ENCODE measurements at places on chromosomes 2 and 18. TPM values are rescaled to one million over a fixed set of nuclear protein-coding genes. Genes with fewer than 3 reads are reported as not detected.
A peak's percentile ranks its signal among the peaks of the same experiment; 100 is the strongest.

The CLEC4F gene
- total RNA-seq = not detected

The AUP1 gene
- total RNA-seq = 77.4 TPM

The SCN9A gene
- not detected for total RNA-seq

The CCDC178 gene
- total RNA-seq = not detected

The SNORC gene
- 1.1 TPM for total RNA-seq

The GPR39 gene
- total RNA-seq = not detected

GRCh38 chr2:30491225-30491624 is 44.2 kb downstream of the LCLAT1 start:
- DNase-seq = no peak

DNA sequence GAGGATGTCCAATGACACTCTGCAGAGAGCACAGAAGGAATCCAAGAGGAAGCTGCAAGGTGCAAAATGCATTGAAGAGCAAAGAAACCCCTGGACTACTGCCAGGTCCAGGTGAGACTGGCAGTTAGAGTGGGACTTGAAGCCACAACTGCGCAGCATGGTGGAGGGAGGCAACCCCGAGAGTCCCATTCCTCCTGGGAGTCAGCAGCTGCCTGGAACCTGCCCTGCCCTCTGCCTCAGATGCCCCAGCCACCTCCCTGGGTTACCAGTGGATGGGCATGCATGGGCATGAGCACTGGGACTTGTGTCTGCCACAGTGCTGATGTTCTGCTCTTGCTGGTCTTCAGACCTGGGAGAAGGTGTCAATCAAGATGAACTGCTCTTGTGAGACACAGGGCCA is 43.2 kb downstream of the ANKMY1 start:
- DNase-seq = no peak

DNA sequence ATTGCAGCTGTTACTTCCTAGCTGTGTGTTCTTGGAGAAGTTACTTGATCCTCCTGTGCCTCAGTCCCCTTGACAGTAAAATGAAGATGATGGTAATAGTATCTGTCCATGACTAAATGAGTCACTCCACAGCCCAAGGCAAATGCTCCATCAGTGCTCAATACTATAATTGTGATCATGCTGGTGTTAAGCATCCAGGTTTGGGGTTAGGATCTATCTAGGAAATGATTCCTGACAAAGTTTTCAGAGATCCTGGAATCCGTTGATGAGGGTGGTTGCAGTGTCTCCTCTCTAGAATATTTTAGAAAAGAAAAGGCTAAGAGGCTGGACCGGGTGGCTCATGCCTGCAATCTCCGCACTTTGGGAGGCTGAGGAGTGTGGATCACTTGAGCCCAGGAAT is 2.7 kb upstream of the PRELID3A start:
- no peak for DNase-seq

DNA sequence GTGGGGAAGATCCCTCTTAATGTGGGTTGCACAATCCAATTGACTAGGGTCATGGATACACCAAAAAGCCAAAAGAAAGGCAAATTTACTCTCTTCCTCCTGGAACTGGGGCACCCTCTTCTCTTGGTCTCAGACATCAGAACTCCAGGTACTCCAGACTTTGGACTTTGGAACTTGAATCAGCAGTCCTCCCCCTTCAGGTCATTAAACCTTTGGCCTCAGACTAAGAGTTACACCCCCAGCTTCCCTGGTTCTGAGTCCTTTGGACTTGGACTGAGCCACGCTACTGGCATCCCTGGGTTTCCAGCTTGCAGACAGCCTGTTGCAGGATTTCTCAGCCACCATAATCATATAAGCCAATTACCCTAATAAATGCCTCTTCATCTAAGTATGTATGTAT is 50.8 kb upstream of the KIF5C start:
- no peak for DNase-seq

- no peak for DNase-seq
Observed at GRCh38 chr2:99259465-99259864, 4.0 kb upstream of the LYG2 start.

GRCh38 chr2:216713691-216714336 is 18.5 kb upstream of the IGFBP5 start:
- DNase-seq = no peak

DNA sequence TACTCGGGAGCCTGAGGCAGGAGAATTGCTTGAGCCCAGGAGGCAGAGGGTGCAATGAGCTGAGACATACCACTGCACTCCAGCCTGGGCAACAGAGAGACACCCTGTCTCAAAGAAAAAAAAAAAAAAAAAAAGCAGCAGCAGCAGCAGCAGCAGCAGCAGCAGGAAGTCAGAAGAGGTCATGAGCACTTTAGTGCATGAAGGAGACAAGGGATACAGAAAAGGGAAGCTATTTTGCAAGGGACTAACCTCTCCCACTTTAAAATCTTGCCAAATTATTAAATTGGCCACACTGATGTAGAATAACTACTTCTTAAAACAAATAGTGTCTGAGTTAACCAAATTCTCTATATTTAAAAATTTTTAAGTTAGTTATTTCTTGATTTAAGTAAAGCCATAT is 113.4 kb upstream of the PDE1A start:
- DNase-seq = no peak

DNA sequence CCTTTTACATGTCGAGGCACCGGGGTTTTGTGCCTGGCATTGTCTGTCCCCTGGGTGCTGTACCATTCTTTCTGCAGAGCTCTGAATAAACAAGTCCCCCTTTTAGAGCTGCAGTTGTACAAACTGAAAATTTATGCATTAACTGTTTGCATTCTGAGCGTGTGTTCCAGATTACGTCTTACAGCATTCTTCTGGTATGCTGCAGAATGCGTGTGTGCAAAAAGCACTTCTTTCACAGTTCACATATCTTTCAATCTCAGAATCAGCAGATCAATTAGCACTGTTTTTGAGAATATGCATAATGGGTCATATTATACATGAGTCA is 27.5 kb downstream of the MEIS1 start:
- DNase-seq = no peak

- DNase-seq = no peak
Observed at GRCh38 chr18:59145055-59145454, 5.4 kb downstream of the SEC11C start.

DNA sequence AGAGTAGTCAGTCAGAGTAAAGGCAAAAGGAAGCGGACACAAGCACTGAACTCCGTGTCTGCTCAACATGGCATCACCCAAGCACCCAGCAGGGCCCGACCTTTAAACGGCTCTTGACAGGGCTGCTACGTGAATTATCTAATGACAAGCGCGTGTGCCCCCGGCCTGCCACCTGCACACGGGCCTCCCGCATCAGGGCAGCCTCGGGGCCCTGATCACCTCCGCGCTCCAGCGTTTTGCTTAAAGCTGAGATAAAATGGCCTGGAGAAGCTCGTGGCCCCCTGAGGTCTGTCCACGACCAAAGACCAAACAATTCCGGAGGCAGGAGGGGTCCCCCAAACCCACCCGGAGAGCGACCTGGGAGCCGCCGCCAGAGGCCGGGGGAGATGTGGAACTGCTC is 376 bp downstream of the NDUFA10 start:
- peak; percentile 10 for DNase-seq

DNA sequence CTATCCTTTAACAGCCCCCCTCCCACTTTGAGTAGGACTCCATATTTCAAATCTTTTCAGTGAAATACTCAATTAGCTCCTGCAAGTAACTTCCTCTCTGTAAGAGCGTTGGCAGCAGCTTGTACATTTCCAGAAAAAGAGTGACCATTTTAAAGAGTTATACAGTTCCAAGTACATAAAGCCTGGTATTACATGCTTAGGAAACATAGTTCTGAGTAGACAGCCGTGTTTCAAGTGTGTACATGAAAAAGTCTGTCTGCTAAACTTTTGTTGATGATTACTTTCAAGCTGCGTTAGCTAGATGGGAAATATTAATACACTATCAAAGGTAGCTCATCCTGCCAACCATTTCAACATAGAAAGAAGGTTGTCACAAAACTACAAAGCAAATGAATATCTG is 112.8 kb downstream of the ZNF521 start:
- DNase-seq = no peak

DNA sequence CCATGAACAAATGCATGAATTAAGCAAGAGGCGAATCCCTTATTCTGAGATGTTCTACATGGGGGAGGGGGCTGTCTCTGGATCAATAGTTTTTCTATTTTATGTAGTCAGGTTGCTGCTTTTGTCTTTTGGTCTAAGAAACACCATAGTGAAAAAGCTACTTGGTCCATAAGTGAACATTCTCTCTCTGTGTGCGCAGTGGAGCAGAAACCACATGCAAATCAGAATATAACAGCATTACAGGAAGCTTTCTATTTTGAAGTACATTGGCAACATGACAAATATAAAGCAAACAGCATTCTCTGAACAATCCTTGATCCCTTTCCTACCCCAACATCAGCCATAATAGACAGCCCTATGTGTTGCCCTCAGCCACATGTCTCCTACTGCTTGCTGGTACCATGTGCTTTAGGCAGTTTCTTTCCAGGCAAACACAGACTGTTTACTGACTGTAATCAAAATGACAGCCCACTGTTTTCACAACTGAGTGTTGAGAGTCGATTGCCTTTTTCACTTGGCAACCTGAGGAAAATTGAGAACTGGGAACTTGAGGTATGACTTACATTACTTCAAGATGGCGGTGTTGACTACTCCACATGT is 10.6 kb downstream of the SCN3A start:
- DNase-seq = no peak

- no peak for DNase-seq
Observed at GRCh38 chr18:47628240-47628781, 302.1 kb downstream of the SMAD2 start.

DNA sequence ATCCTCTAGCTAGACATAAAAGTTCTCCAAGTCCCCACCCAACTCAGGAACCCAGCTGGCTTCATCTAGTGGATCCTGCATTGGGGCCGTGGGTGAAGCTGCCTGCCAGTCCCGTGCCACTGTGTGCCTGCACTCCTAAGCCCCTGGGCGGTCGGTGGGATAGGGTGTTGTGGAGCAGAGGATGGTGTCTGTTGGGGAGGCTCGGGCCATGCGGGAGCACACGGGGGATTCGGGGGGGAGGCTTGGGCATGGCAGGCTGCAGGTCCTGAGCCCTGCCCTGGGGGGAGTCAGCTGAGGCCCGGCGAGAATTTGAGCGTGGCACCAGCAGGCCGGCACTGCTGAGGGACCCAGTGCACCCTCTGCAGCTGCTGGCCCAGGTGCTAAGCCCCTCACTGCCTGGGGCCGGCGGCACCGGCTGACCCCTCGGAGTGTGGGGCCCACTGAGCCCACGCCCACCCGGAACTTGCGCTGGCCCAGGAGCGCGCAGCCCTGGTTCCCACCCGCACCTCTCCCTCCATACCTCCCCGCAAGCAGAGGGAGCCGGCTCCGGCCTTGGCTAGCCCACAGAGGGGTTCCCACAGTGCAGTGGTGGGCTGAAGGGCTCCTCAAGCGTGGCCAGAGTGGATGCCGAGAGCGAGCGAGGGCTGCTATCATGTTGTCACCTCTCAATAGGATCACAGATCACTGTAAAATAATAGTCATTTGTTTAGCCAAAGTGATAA is 86.4 kb downstream of the ARL6IP6 start:
- DNase-seq = no peak

- no peak for DNase-seq
Observed at GRCh38 chr18:58135183-58135641, 91.2 kb downstream of the NEDD4L start.

DNA sequence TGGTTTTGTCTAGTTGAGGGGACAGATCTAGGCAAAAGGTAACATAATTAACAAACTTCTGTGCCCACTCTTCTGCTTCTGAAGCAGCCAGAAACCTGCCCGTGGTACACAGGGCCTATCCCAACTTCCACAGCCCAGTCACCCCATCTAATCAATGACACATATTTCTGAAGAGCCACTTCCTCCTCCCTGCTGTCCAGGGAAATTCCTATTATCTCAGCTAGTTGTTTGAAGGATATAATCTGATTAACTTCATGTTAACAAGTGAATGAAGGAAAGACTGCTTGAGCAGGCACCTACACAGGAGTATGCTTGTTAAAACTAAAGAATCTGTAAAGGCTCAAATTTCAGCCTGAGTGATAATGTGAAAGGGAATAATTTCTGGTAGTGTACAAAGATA is 61.4 kb downstream of the CCDC148 start:
- no peak for DNase-seq

DNA sequence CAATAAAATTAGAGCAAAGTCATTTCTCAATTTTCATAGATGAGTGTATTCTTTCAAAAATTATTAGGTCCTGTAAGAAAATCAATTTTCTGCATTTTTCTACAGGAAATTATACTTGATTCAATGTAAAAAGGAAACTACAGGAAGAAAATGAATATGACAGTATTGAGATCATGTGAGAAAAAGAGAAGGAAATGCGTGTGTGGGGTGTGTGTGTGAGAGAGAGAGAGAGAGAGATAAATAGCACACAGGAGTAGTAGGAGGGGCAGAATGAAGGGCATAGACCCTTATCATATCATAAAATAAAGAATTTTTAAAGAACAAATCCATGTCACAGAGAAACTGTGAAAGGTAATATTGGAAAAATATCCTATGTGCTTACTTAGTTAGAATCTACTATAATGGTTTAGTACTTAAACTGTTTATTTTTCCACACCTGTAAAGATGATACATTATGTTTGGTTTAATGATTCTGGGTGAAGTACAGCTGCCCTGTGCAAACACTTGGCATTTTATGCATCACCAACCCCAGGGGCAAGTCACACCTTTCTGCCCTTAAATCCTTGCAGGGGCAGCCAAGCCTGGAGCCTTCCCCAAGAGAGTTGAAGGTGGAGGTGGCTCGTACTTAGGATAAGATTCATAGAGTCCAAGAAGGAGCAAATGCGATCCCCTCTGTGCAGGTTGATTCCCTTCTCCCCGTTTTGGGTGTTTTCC is 276.4 kb downstream of the TGIF1 start:
- no peak for DNase-seq

GRCh38 chr18:26487437-26487836 is 60.9 kb downstream of the KCTD1 start:
- DNase-seq = no peak

DNA sequence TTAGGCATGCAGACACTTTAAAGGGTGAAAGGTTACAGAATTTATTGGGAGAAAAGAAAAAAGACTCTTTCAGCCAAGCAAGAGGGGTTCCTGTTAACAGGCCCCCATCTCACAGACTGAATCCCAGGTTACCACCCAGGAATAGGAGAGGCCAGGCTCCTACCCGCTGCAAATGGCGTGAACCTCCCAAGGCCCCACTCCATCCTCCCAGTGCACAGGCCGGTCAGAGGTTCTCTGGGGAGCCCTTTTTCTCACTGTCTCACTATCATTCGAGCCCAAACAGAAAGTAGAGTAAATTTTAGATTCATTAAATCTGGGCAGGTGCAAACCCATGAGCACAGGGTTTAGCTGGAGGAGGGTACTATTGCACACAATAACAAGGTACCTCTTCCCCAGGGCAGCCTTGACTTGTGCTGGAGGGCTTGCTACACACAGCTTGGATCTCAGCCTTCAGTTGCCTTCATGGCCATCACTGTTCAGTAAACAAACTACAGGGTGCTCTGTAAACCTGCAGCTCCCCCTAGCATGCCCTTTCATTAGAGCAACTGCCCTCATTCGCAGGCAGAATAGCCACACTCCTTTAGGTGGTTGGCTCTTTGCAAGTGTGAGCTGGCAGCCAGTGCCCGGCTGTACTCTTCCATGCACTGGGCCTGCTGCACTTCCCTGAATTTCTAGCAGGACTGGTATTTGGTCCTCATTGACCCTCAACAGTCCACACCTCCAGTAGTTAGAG is 7.3 kb upstream of the PLEK start:
- DNase-seq = peak; percentile 12
